ENCODE measurements at places on chromosomes 4 and X.

DNA sequence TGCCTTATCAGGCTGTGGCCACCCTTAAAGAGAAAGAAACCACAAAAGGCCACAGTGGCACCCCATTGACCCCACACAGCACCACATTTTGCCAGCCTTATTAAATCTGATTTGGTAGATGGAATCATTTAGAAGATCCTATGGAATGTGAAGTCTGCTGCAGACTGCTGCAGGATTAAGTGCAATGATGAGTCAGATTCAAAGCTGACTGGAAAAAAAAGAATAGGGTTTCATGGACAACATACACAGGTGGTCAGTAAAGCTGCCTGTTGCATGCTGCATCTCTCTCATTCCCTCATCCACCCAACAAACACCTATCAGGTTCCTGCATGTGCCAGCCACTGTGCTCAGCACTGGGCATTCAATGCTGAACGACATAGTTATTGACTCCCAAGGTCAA, 56.6 kb downstream of the CHST7 start:
- no peak for DNase-seq

- DNase-seq, result no peak
Measured at GRCh38 chr4:36844448-36844847, 400.1 kb upstream of the NWD2 start.

DNA sequence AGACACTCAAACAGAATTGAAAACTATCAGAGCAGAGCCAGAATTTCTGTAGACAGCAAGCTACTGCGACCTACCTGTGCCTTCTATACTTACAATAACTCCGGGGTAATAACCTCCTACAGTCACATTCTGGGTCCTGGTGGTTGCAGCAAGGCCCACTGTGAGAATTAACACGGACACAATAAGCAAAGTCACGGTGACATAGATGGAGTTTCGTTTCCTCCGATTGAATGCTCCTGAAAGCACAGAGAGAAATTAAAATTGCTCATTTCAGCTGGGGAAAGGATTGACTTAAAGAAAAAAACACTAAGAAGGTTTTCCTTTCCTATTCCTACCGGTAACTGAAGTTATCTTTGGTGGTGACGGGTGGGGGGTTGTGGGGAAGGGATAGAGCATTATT, 7.0 kb downstream of the TMEM255A start:
- no peak for DNase-seq

DNA sequence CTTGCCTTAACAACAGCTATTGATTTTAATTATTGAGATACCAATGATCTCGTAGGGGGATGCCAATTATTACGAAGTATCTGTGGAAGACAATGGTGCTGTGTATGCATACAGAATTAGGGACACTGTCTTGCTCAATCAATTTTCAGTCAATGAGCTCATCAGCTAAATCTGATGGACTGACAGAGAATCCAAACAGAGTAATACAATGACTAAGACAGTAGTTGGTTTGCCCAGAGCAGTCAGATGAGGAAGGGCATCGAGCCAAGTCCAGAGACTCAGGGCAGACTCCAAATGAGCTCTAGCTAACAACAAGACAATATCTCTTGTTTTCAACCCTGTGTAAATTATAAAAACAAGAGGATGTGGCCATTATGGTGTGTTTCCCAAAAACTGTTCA, 14.7 kb upstream of the GSX2 start:
- no peak for DNase-seq

DNA sequence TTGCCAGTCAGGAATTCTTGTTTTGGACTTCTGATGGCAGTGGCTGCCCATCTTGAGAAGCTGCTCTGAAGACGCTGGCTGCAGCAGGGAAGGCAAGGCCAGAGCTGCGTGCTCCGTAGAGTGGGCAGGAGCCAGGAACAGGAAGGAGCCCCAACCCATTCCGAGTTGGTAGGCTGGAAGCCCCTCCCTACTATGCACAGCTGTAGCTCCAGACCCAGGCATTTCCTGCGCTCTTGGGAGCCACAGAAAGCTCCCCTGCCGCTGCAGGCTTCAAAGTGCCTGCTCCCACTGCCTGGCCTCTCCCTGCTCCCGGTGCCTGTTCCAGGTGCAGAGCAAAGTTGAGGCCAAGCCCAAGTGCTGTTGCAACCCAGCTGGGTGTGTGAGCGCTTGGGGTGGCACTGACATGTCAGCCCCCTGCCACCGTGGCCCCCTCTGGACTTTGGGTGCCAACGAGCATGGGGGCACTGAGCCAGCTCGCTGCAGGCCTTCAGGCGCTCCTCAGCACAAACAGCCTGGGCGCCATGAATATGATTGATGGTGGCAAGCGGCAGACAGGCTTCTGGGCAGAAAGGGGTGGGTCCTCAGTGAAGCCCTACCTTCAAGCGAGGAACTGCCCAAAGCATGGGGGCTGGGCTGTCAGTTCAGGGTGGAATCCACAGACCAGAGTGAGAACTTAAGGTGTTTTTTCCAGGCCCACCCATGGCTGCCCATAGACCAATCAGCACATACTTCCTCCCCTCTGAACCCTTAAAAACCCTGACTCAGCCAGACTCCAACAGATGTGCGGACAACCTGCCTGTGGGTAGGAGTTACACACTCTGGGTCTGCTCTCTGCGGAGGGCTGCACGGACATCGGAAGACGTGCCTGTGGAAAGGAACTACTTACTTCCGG, 677.2 kb upstream of the INTU start:
- DNase-seq, result no peak

GRCh38 chr4:76753814-76754213, 144.1 kb downstream of the SOWAHB start:
- no peak for DNase-seq

DNA sequence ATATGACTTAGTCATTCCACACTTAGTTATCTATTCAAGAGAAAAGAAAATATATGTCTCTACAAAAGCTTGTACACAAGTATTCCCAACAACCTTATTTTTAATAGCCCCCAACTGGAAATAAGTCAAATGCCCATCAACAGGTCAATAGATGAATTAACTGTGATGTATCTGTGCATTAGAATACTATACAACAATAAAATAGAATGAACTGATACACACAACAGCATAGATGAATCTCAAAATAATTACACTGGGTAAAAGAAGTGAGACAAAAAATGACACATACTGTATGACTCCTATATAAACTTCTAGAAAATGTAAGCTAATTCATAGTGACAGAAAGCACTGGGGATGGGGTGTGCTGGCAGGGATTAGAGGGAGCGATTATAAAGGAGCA, 354.1 kb upstream of the DIPK2B start:
- no peak for DNase-seq

GRCh38 chr4:107989162-107989536, 540 bp upstream of the HADH start:
- DNase-seq, result no peak

GRCh38 chr4:99846891-99847290, 30.3 kb downstream of the DAPP1 start:
- no peak for DNase-seq

GRCh38 chr4:172088556-172088955, 275.4 kb downstream of the GALNTL6 start:
- DNase-seq, result no peak

GRCh38 chrX:40877887-40878286, 142.5 kb upstream of the MED14 start:
- peak; percentile 35 for DNase-seq

DNA sequence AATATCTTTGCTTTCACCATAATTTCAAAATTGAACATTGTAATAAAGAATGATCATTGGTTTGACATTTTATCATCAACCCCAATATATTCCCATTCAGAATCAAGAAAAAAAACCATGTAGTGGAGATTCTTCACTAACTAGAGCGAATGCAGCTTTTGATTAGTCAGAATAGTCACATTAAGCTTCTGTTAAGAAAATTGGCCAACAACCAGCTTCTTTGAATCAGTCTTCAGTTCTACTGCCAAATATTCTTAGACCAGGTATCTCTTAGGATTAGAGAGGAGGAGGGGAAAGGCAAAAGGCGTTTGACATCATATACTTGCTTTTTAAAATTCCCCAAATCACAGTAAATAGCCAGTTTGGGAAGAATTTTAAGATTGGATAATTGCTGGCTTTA, 22.2 kb upstream of the TBC1D8B start:
- DNase-seq, result no peak

DNA sequence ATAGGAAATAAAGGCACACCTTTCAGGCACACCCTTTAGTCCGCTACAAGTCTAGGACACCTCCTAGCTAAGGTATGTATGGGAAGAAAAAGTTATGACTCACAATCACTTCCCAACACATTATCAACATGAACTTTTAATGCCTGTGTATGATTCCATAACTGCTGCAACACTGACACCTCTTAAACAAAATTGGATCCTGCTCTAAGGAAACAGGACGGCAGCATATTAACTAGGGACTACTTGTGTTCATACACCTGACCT, 2.4 kb upstream of the PPP3CA start:
- no peak for DNase-seq

- no peak for DNase-seq
Measured at GRCh38 chrX:79409657-79410056, 42.5 kb upstream of the ITM2A start.

GRCh38 chr4:80454040-80454439, 118.5 kb downstream of the CFAP299 start:
- DNase-seq, result no peak

DNA sequence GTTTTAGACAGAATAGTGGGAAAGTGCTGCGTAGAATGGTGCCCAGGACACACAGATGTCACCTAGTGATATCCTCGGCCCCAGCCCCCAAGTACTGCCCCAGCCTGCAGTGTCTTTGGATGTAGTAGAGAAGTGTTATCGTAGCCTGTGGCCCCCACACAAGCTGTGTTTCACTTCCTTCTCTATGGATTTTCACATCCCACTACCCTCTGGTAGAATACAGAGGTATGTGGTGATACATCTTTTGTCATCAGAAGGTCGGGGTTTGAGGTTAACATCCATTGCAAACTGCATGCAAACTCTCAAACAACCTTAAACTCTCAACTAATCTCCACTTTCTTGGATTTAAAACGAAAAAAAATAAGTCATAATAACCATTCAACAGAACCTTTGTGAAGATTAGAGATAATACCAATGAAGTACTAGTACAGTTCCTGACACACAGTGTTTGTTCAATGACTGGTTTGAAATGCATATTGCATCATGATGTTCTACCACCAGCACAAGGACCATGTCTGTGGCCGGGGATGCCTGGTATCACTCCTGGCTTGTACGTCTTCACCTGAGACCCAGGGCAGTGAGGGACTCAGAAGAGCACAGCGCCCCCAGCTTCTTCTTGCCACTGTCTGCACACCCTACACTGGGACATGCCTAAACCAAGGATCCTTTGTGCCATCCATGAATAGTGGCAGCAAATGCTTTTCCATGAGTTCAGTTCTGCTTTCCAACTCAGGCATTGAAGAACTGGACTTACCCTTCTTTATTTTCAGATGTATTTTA, 267.3 kb downstream of the DCTD start:
- no peak for DNase-seq

GRCh38 chr4:83599183-83599582, 63.3 kb downstream of the GPAT3 start:
- DNase-seq, result no peak

DNA sequence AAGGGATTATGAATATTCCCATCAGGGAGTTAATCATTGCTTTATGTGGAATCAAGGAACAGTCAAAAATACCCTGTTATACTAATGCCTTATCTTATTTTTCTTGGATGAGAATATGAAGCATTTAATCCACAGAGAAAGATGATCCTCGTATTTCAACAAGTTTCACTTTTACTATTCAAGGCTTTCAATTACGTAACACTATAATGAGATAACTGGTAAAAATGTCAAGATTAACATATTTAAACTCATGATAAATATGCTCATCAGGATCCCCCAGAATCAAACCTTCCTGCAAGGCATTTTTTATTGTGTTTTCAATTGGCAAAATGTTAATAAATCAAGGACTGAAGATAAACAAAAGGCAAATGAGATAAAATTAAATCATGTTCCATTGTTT, 5.1 kb downstream of the ZXDA start:
- DNase-seq, result no peak

- no peak for DNase-seq
Measured at GRCh38 chr4:1405636-1406393, 427 bp downstream of the NKX1-1 start.

GRCh38 chr4:1460967-1461868, 55.0 kb upstream of the NKX1-1 start:
- no peak for DNase-seq

- DNase-seq, result no peak
Measured at GRCh38 chr4:100889401-100889800, 371.6 kb upstream of the EMCN start.

GRCh38 chr4:72896515-72896914, 173.0 kb downstream of the COX18 start:
- no peak for DNase-seq

GRCh38 chr4:41611881-41612871, 74.2 kb downstream of the LIMCH1 start:
- no peak for DNase-seq

DNA sequence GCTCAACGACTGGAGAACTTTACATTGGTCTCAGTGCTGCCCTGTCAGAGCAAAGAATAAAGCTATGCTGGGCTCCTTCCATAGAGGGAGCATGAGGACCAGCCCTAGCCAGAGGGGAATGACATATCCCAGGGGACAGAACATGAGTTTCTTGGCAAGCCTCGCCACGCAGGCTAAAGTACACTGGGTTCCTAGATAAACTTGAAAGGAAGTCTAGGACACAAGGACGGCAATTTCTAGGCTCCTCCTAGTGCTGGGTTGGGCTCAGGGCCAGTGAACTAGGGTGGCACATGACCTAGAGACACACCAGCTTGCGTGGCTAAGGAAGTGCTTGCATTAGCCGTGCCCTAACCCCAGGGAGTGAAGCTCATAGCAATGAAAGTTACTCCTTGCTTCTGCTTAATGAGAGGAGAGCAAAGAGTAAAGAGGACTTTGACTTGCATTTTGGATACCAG, 141.0 kb downstream of the MAB21L2 start:
- no peak for DNase-seq

- DNase-seq, result no peak
Measured at GRCh38 chrX:8629871-8630270, 102.1 kb downstream of the ANOS1 start.

- peak; percentile 7 for DNase-seq
Measured at GRCh38 chr4:159446266-159446976, 343.5 kb downstream of the RAPGEF2 start.

DNA sequence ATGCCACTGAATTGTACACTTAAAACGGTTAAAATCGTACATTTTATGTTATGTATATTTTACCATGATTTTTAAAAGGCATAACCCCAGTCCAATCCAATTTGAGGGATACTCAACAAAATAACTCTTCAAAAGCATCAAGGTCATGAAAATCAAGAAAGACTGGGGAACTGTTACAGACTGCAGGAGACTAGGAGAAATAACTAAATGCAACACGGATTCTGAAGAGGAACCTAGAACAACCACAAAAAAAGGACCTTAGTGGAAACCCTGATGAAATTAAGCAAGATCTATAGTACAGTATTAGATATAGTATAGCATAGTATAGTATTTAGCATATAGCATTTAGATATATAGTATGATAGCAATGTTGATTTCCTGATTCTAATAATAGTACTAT, 26.8 kb downstream of the SH3KBP1 start:
- no peak for DNase-seq

All from CD4-positive, alpha-beta T cell treated with Interleukin-6 at 100 ng/mL for 8 hours (primary cell).